ENCODE measurements at places on chromosomes 6 and 20.

DNA sequence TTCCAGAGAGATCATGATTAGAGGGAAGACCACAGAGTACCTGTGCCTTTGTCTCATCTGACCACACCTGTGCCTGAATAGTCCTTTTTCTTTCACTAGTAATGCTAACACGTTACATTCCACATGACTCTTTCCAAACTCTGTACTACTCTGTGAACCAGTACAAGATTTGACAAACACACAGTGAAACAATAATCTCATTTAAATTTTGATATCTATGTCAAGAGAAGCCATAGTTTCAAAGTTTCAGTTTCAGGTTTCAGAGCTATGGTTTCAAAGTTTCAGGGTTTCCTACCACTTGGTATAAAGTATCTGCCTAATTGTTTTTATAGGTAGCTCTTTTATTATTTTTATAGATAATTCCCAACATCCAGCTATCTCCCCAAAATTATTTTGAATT lies 62.0 kb upstream of the PHACTR2 start:
- ATAC-seq, result no peak

GRCh38 chr20:24935766-24936525 lies 13.1 kb upstream of the CST7 start:
- no peak for ATAC-seq

DNA sequence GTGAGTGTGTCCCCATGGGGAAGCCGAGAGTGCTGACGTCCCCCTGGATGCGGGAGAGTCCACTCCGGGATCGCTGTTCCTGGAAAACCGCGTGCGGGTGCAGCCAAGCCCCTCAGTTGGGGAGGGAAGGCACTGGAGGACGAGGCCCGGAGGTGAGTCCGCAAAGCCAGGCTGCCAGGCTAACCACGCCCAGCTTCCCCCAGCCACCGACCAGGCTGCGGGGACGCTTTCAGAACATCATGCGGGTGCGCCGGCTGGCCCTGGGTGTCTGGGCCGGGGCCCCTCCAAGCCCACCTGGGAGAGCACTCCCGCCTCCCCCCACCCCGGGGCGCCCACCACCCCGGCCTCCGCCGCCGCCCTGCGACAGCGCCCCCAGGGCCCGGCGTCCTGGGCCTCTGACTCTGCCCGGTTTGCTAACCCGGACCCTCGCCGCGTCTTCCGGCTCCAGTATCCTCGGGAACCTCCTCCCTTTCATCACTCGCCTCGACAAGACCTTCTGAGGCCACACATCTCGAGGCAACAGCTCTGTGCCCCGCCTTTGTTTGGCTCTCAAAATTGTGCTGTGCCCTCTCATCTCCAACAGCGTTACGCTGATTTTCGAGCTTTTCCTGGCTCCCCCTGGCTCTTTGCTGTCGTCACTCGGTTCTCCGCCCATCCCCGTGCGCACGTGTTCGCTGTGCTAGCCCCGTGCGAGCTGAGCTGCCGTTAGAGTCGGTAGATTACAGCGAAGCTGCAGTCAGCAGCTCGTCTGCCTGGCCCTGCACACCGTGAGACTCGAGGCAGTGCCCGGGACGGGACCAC lies 47.1 kb upstream of the ENTPD6 start:
- ATAC-seq, result peak; percentile 83

DNA sequence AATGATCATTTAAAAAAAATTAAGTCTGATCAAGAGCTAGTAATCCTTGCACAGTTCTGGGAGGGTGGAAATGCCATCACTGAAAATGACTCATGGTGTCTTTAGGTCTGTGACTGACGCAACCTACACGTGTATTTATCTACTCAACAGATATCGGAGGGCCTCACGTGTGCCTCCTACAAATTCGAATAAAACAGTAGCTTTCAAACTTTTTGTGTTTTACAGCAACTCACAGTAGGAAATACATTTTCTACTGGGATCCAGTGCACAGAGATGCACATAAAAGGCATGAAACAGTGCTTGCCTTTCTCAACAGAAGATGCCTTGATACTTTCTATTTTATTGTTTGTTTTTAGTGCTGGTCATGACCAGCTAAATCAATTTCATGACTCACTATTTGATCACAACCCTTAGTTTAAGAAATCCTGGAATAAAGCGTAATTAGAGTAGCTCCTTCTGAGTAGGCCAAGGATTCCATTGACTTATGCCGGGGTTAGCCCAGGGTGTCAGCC lies 210.0 kb upstream of the SNX9 start:
- no peak for ATAC-seq

- ATAC-seq, result no peak
These were observed 19.2 kb downstream of the METTL24 start for GRCh38 chr6:110338820-110339470.

GRCh38 chr6:14499841-14500240 lies 382.3 kb downstream of the CD83 start:
- no peak for ATAC-seq

- no peak for ATAC-seq
These were observed 147.2 kb downstream of the RPS12 start for GRCh38 chr6:132961610-132962009.

Data from gastroesophageal sphincter (tissue), 4 donors.